ENCODE measurements at places on chromosomes 7 and 10.

DNA sequence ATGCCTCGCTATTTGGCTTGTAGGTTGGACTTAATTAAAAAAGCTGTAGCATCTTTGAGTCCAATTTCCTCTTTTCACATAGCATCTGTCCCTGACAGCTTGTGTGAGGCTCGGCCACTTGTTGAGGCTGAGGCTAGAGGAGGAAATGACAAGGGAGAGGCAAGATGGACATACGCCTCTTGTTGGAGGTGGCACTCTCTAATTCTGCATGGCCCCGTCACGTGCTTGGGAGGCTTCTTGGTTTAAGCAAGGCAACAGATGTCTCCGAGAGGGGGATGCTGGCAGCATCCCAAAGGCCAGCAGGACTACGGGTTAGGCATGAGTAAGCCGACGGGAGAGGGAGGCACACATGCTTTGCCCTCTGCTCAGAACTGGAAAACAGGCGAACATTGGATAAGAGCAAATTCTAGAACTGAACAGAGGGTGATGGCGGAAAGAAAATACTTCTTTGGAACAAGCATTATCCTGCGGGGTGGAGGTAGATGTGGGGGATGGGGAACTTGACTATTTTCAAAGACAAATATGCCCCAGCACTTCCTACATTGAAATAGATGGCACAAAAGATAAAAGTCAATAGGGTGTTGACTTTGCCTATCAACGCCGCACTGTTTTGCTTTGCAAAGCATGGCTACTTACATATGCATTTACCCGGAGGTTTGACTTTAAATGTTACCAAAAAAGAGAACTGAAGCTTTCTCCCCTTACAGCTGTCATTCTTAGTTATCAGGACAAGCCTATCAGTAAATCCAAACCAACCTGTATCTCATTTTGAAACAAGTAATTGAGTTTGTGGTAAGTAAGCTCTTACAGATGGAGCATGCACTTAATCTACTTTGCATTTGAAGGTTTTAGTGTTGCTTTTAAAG is 94.8 kb downstream of the CHN2 start:
- DNase-seq: no peak

GRCh38 chr7:55420530-55420929 is 55.4 kb downstream of the LANCL2 start:
- no peak for DNase-seq

- no peak for DNase-seq
These were observed 58.3 kb downstream of the MICALL2 start for GRCh38 chr7:1401011-1401410.

- no peak for DNase-seq
These were observed 929 bp downstream of the HOXA6 start for GRCh38 chr7:27146491-27147198.

DNA sequence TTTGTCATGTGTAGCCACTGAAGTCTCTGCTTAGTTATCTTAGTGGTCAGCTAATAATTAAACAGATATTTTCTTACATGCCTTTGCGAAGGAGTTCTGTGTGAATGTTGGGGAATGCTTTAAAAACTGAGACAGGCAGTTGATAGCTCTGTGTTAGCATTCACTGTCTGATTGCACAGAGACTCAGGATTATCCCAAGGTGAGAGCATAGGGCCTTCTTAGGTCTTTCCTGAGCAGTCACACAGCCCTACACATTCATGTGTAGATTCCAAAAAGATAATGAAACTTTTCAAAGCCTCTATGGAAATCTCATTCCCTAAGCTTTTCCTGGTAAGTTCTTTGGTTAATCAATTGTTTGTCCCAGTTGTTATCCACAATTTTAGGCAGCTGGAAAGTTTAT is 67.7 kb downstream of the CASD1 start:
- no peak for DNase-seq
